ENCODE measurements at places on chromosomes 3 and 15.

DNA sequence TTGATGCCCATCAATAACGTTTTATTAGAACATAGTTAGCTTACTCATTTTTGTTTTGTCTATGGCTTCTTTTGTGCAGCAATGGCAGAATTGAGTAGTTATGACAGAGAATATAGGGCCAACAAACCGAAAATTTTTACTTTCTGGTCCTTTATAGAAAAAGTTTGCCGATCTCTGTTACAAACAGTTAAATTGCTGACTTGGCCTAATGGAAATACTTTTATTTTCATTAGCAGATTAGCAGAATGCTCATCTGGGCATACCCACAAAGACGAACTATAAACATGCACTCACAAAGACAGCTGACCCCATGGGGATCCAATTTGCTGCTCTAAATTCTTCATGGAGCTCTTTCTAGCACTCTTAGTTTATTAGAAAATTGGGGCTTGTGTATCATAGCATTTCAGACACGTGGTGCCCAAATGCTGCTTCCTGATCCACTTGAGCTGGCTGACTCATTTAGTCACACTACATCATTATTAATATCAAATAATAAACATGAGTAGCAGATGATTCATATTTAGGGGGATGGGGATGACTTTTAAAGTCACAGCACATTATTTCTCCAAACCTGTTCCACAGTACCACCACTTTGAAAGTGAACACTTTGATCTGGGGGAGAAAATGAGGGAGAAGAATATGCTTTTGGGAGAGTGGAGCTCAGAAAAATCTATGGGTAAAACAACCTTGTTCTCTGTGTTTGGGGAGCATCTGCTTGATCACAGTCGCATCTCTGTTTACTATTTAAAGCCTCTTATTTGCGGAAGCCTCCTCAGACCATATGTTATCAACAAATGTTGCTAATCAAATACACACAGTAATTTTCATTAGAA, 228.1 kb upstream of the FEZF2 start:
- no peak for DNase-seq

GRCh38 chr15:29920515-29920914, 98.2 kb upstream of the TJP1 start:
- DNase-seq, result no peak

GRCh38 chr3:78204977-78205376, 1165.1 kb downstream of the ROBO2 start:
- no peak for DNase-seq

GRCh38 chr15:93360318-93360717, 271.3 kb upstream of the RGMA start:
- no peak for DNase-seq

DNA sequence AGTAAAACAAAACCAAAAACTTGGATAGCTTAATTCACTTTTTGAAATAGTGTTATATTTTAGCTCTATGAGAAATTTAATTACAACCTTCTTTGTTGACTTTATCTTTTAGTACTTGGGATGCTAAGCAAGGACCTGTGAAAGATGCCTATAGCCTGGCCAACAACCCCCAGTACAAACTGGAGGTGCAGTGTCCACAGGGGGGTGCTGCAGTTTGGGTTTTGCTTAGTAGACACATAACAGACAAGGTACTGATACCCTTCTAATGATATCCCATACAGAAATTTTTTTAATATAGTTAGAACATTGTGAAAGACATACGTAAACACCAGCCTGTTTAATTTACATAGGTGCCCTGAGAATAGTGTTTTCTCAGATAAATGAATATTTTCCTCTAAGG, 35.3 kb downstream of the CAPN7 start:
- DNase-seq, result no peak

DNA sequence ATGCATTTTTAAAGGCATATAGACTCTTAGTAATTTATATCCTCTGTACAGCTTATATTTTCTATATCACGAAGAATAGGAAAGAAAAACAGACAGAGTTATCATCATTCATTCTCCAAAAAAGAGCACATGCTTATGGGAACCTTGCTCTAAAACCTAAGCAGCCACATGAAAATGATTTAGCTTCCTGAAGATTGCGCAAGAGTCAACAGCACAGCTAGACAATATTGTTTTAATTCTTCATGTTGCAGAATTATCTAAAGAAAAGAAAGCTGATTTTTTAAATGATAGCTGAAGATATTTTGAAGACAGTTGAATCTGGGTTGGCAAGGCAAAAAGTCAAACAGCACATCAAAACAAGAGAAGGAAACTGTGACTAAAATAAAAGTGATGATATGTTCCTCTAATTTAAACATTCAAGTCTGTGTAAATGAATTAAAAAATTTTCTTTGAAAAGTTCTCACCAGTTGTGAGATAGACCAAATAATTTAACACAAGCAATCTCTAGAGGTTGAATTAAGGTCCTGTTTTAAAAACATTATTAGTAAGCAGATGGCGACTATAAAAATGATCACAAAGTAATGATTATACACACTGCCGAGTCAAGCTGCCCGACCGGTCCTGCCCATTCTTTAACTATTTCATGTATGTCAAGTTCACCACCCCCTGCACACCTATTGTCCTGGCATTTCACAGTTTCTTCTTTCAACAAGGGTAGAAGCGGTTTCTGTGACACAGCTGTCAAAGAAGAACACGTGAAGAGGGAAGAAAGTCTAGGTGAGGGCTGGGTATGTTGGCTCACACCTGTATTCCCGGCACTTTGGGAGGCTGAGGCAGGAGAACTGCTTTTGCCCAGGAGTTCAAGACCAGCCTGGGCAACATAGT, 74.2 kb upstream of the BHLHE40 start:
- DNase-seq, result no peak

- DNase-seq, result no peak
Measured at GRCh38 chr3:10594915-10595314, 89.5 kb upstream of the ATP2B2 start.

- DNase-seq, result no peak
Measured at GRCh38 chr3:100825574-100825973, 116.3 kb downstream of the TFG start.

- DNase-seq, result no peak
Measured at GRCh38 chr3:52090933-52091468, 34.6 kb upstream of the DUSP7 start.

GRCh38 chr3:178028933-178029332, 507.3 kb upstream of the KCNMB2 start:
- DNase-seq, result no peak

- no peak for DNase-seq
Measured at GRCh38 chr3:197586181-197586580, 30.4 kb upstream of the BDH1 start.

GRCh38 chr15:41971089-41971894, 1.1 kb downstream of the EHD4 start:
- no peak for DNase-seq

All from amygdala (tissue), 56 donors.